ENCODE measurements at places on chromosomes 11 and 22.

GRCh38 chr22:22773427-22773826, 114.2 kb upstream of the IGLL5 start:
- DNase-seq: no peak

DNA sequence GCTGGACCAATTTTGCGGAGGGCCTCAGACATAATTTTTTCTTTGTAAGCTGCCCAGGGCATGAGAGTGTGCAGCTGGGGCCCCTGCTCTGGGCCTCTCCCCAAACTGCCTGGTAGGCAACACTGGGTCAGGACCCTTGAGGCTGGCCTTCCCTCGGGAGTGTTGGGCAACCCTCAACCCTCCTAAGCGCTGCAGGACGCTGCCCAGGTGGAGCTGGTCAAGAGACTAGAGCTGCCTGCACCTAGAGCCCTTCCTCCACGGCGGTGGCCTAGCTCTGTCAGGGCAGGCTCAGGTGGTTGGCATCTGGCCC, 505 bp upstream of the TMEM132A start:
- no peak for DNase-seq

DNA sequence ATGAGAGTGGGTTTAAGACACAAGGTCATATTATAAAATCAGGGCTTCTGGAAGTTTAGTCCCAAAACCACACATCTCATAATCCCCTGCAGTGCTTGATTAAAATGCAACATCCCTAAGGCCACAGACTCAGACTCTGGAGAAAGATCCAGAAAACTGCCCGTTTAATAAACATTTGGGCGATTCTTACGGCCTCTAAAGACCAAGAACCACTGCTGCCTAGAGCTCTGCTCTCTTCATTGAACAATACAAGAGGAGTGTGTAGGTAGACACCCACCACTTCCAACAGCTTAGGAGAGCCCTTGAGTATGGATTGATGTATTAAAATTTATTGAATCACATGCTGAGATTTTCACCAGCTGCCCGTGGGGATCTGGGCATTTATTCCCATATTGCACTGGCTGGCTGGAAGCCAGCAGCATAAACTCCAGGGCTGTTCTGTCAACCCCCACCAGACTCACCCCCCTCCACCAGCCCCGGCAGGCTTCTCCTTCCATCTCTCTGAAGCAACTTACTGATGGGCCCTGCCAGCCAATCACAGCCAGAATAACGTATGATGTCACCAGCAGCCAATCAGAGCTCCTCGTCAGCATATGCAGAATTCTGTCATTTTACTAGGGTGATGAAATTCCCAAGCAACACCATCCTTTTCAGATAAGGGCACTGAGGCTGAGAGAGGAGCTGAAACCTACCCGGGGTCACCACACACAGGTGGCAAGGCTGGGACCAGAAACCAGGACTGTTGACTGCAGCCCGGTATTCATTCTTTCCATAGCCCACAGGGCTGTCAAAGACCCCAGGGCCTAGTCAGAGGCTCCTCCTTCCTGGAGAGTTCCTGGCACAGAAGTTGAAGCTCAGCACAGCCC, 749 bp upstream of the BEST1 start:
- no peak for DNase-seq

- no peak for DNase-seq
Observed at GRCh38 chr11:66412110-66412509, 8.7 kb upstream of the NPAS4 start.

- DNase-seq: no peak
Observed at GRCh38 chr11:12809864-12810567, 135.8 kb downstream of the TEAD1 start.

DNA sequence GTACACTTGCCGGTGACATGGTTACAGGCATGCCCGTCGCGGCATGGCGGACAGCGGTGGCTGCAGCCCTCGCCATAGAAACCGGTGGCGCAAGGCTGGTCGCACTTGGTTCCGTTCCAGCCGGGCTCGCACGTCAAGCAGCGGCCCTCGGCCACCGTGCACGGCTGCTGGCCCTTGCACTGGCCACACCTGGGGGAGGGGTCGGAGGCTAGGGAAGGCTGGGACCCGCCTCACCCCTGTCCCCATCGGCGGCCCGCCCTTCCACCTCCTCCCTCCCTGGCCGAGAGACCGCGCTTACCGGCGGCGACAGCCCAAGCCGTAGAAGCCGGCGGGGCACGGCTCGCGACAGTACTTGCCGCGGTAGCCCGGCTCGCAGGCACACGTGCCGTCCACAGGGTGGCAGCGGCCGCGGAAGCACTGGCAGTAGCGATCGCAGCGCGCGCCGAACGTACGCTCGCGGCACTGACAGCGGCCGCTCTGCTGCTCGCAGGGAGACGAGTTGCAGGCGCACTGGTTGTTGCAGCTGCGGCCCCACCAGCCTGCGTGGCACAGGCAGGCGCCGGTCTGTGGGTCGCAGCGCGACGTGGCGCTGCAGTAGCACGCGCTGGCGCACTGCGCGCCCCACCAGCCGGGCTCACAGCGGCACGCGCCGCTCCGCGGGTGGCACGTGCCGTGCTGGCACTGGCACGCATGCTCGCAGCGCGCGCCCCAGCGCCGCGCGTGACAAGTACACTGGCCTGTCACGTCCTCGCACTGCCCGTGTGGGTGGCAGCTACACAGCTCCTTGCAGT, 6.7 kb downstream of the SCARF2 start:
- DNase-seq: peak; percentile 52

DNA sequence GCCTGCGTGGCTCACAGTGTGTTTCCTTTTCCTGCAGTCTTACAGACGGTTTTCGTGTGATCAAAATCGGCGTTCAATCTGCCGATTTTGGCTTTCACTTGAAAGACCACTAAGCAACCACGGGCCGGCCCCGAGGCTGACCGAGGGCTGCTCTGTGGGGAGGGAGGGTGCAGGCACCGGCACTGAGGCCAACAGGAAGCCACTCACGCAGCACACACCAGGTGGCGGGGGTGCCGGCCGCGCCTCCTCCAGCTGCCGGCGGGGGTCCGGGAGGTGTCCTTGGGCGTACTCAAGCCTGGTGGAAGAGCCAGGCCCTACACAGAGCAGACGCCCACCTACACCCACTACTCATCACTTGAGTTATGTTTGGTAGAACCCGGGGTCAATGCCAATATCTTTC, 14.3 kb downstream of the TOLLIP start:
- no peak for DNase-seq

DNA sequence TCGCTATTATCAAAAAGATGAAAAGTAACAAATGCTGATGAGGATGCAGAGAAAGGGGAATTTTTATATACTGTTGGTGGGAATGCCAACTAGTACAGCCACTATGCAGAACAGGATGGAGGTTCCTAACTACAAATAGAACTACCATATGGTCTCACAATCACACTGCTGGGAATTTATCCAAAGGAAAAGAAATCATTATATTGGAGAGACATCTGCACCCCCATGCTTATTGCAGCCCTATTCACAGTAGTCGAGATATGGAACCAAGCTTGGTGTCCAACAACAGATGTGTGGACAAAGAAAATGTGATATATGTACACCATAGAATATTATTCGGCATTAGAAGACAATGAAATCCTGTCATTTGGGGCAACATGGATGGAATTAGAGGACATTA, 19.6 kb upstream of the POU2AF2 start:
- no peak for DNase-seq

GRCh38 chr22:50123119-50123518, 33.3 kb downstream of the MOV10L1 start:
- DNase-seq: no peak

GRCh38 chr11:18379201-18379600, 15.2 kb upstream of the LDHA start:
- no peak for DNase-seq

DNA sequence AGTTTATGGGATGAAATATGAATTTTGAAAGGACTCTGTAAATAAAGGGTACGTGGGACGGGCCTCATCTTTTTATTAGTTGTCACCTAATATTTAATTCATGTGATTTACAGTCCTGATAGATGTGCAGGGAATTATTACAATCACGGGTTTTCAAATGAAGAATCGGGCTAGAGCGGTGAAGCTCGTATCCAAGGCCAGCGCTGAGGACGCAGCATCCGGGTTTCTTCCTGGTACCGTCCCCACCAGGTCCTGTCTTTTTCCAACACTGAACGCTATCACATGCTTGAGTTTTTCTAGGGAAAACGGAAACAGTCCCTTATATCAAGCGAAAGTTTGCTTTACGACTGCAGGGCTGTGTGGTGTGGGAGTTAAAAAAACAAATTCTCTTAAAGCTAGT, 787 bp downstream of the SMDT1 start:
- no peak for DNase-seq

GRCh38 chr11:107695446-107695845, 16.4 kb downstream of the SLN start:
- DNase-seq: no peak

DNA sequence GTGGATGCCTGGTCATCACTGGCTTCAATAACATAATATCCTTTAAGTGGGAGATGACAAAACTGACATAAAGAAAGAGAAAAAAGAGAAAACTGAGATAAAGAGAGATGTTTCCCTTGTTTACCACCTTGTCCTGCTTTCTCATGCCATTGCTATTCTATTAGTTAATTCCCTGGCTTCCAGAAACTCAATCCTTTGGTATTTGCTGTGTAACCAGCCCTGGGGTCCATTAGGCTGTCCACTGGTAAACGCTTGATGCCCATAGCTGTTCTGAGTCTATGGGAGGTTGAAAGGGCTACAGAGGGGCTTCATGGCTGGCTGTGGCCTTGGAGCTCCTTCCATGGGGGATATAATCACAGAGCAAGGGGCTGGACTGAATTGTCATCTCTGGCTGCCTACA, 243.4 kb upstream of the PLET1 start:
- DNase-seq: no peak

- DNase-seq: no peak
Observed at GRCh38 chr11:24496736-24497725, at the start of gene LUZP2. LUZP2 (plus strand) TSS chr11:24497053.

- no peak for DNase-seq
Observed at GRCh38 chr22:29004647-29005371, 56.8 kb downstream of the C22orf31 start.

GRCh38 chr11:86313793-86314192, 11.8 kb downstream of the HIKESHI start:
- no peak for DNase-seq

DNA sequence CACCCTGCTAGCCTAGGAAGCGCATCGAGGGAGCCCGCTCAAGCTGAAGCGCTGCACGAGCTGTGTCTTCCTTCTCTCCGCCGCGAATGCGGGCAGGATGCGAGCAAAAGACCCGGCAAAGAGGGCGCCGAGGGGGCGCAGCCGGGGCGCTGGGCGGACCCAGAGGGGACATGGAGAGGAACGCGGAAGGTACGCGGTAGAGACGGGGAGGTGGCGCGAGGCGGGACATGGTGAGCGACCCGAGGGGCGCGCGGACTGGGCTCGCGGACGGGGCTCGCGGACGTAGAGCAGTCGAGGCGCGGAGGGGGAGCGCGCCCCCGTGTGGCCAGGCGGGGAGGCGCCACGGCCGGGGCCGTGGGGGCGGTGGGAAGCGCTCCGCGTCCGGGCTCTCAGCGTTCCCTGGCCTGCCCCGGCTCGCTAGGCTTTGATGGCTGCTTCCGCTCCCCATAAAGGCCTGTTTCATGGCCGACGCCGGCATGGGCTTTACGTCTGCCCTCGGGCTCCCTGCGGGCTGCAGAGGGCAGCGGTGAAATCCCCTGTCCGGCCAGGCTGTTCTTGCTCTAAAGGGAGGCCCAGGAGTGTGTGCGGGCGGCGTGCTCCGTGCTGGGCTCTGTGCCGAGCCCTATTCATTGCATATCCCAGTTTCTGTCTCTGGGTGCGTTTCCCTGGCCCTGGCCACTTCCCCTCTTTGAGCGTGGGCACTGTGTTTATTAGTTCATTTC, 31.2 kb upstream of the TRIM29 start:
- DNase-seq: peak; percentile 21

Measured in activated CD4-positive, alpha-beta T cell treated with anti-CD3 and anti-CD28 coated beads for 4 hours (primary cell).